MCF 10A (cell line): ENCODE measurements at places on chromosomes 5 and 9. TPM values are rescaled to one million over a fixed set of nuclear protein-coding genes. Genes with fewer than 3 reads are reported as not detected.

RNF208 gene
- 2.5 and 3.1 TPM in 2 replicates for total RNA-seq

ZFP2 gene
- total RNA-seq = 0.49 and 0.54 TPM in 2 replicates

GALNT10 gene
- total RNA-seq = 46.8 and 57.4 TPM in 2 replicates

DNA sequence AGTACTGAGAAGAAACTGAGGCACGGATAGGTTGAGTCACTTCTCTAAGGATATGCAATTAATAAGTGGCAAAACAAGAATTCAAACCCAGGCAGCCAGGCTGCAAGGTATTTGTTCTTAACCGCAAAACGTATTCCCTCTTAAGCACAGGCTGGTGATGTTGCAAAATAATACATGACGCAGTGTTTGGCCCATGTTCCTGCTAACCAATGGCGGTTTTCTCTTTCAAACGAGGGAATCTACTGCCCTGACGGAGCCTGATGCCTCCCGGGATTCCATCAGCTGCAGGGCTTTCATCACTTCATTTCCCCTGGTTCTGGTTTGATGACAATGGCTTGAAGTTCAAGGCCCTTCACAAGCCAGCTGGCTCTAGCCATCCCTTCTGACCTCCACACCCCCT is 154.8 kb downstream of the SLIT3 start:
- DNase-seq = no peak

- no peak for DNase-seq
Measured at GRCh38 chr5:109862301-109862700, 172.6 kb downstream of the MAN2A1 start.

DNA sequence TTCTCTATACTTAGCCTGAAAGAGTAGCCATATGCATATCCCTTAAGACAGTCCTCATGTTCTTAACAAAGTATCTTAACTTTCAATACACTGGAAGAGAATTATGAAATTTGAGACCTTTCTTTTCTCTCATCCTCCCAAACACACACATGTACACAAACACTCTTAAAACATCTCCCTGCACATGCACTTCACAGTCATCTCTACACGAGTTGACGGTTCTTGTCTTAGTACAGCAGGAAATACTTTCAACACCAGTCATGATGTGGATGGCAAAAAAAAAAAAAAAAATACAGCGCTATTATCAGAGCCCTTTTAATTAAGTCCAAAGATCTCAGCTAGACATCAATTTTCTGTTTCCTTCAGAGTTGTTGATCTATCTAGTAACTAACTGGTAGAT is 43.6 kb upstream of the PCSK1 start:
- DNase-seq = no peak

- peak; percentile 24 for DNase-seq
Measured at GRCh38 chr5:139492700-139493192, 10.2 kb upstream of the STING1 start.

- DNase-seq = no peak
Measured at GRCh38 chr9:32839013-32839885, 55.9 kb downstream of the TMEM215 start.

GRCh38 chr9:126234681-126235335 is 91.8 kb upstream of the MVB12B start:
- DNase-seq = no peak

- DNase-seq = peak; percentile 47
Measured at GRCh38 chr9:69178583-69179011, 4.5 kb downstream of the TJP2 start.

DNA sequence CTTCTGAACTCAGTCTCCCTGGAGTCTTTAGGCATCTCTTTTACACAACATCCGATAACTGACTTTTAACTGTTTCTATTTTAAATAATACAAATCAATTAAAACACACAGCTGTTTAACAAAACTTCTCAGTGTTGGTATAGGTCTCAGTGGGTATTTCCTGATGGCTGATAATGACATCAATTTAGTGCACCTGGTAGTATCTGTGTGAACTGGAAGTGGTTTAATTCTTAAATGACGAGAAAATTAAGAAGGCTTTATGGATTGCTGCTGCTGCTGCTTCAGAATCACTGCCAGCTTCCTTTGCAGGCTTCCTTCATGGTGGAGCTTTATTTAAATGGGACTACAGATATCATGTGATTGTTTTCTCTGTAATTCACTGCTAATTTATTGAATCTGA is 92.3 kb downstream of the RPS23 start:
- DNase-seq = no peak

GRCh38 chr9:643966-644365 is 197.5 kb upstream of the DMRT1 start:
- DNase-seq = no peak

GRCh38 chr9:29830821-29831220 is 2257.5 kb upstream of the C9orf72 start:
- peak; percentile 61 for DNase-seq

DNA sequence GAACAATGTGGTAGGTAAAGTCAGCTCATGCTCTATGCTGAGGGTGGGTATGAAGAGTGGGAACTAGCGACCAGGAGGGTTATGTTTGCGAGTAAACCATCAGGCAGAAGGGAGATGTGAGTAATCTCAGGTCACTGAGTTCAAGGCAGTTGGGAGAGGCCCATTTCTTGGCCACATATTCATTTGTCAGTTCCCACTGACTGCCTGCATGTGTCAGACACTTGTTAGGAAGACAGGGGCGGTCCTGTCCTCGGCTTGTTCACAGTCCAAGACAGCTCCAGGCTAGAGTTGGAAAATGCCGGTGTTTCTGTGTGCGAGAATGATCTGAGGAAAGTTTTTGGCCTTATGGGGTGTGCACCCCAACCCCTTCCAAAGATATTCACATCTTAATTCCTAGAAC is 48.6 kb upstream of the GDNF start:
- DNase-seq = peak; percentile 93
